ENCODE measurements at places on chromosomes 2 and 18. TPM values are rescaled to one million over a fixed set of nuclear protein-coding genes. Genes with fewer than 3 reads are reported as not detected.

GRCh38 chr2:101842471-101842870 is 145.0 kb downstream of the MAP4K4 start:
- no peak for DNase-seq

L3MBTL4 gene
- 2.8 TPM for total RNA-seq

- no peak for DNase-seq
Measured at GRCh38 chr2:145723872-145724271, 1204.0 kb upstream of the ZEB2 start.

SERPINB11 gene
- not detected for total RNA-seq

- no peak for DNase-seq
Measured at GRCh38 chr2:127517465-127517864, 8.8 kb downstream of the IWS1 start.

FTCDNL1 gene
- total RNA-seq: 1.7 TPM

- no peak for DNase-seq
Measured at GRCh38 chr18:9058406-9058805, 44.1 kb upstream of the NDUFV2 start.

RGPD3 gene
- total RNA-seq: not detected

DNA sequence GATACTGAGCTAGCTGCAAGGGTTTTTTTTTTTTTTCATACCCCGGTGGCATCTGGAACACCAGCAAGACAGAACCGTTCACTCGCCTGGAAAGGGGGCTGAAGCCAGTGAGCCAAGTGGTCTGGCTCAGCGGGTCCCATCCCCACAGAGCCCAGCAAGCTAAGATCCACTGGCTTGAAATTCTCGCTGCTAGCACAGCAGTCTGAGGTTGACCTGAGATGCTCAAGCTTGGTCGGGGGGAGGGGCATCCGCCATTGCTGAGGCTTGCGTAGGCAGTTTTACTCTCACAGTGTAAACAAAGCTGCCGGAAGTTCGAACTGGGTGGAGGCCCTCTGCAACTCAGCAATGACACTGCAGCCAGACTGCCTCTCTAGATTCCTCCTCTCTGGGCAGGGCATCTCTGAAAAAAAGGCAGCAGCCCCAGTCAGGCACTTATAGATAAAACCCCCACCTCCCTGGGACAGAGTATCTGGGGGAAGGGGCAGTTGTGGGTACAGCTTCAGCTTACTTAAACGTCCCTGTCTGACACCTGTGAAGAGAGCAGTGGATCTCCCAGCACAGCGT is 5.1 kb upstream of the MIB1 start:
- no peak for DNase-seq

CYRIA gene
- total RNA-seq: 24.9 TPM
